SW480 (cell line): ENCODE measurements at places on chromosomes 7 and 10.
A peak's percentile ranks its signal among the peaks of the same experiment; 100 is the strongest.

DNA sequence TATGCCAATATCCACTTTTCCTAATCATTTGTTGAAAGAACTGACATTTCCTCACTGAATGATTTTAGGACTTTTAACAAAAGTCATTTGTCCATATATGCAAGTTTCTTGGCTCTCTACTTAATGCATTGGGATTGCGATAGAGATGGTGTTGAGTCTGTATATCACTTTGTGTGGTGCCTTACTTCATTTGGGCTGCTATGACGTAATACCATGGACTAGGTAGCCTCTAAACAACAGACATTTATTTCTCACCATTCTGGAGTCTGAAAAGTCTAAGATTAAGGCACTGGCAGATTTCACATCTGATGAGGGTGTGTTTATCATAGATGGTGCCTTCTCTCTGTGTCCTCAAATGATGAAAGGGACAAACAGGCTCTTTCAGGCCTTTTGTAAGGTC lies 342.6 kb downstream of the DPP6 start:
- no peak for DNase-seq

DNA sequence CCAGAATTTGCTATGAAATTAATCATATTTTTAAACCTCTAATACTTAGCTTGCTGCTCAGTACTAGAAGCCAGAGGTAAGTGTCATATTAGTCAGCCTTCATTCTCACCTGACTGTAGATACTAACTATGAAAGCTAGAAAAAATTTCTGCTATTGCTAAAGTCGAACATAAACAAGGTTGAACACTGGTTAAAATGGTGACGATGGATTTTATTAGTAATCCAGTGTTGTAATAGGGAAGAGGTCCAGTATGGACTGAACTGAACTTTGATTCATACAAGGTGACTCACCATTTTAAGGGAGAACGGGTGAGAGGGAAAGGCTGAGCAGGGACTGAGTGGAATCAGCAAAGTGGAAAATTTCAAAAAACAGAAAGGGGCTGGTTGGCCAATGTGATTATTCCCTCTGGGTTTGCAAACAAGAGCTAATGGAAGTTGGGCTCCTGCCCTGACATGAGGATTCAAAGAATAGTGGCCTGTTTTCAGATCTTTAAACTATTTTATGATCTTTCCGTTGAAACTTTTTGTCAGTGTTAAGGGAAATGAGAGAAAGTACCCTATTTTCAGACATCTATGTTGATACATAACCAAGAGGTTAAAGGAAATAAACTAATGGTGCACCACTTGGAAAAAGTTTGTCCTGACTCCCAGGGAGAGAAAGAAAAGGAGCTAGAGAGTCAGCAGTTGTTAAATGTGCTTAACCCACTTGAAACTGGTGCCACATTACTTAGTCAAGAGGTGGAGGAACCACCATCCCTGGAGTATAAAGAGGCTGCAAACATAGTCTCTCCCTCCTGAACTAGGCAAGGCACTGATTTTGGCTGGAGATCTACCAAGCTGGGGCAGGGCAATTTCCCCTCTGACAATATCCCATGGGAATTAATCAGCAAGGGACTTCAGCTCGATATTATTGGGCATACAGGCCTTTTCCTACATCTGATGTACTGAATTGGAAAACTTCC lies 15.3 kb upstream of the AKR1C1 start:
- DNase-seq, result peak; percentile 56

DNA sequence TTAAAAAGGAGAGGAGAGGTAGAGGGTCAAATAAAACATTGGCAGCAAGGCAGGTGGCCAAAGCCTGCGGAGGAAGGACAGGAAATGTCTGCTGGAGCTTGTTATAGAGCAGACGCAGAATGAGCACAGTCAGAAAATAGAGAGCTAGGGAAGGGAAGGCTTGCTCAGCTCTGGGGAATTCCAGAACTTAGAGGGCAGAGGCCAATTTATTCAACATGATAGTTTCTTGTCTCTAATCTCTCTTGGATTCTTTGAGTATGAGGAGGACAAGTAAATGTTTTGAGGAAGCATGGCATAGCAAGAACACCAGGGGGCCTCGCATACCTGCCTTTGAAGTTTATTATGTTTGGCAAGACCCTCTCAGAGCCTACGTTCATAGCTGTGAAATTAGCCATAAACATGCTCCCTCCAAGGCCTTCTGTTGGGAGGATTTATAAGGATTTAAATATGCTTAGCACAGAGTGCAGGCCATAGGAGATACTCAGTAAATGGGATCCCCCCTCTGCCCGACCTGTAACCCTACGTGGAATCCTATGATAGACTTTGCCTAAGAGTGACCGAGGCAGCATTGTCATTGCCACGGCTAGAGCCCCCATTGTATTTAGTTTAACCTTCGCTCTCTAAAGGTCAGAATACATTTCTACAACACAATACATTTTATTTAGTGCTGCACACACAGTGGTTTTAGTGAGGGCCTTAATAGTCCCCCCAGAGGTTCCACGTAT lies 293.9 kb downstream of the CCDC3 start:
- DNase-seq, result peak; percentile 46

DNA sequence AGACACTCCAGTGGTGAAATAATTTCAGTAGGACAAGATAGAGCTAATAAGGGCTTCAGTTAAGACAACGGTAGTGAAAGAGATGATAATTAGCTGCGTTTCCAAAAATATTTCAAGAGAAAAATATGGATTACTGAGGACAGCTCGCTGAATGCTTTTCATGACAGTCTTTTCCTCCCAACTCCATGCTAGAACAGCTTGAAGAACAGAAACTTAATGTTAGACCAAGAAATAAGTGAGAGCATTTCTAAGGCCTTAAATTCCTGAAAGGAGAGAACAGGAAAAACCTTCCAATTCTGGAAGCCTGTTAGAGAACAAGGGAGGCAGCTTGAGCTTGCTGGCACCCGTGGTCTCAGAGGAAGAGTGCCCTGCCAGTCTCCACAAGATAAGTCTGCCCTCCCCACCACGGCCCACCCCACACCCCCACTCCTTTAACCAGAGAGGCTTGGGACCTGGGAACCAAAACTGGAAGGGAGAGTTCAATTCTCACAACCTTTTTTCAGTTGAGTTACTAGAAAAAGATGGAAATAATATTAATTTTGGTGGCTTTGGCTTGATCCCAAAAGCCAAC lies 1148.0 kb upstream of the CELF2 start:
- no peak for DNase-seq

DNA sequence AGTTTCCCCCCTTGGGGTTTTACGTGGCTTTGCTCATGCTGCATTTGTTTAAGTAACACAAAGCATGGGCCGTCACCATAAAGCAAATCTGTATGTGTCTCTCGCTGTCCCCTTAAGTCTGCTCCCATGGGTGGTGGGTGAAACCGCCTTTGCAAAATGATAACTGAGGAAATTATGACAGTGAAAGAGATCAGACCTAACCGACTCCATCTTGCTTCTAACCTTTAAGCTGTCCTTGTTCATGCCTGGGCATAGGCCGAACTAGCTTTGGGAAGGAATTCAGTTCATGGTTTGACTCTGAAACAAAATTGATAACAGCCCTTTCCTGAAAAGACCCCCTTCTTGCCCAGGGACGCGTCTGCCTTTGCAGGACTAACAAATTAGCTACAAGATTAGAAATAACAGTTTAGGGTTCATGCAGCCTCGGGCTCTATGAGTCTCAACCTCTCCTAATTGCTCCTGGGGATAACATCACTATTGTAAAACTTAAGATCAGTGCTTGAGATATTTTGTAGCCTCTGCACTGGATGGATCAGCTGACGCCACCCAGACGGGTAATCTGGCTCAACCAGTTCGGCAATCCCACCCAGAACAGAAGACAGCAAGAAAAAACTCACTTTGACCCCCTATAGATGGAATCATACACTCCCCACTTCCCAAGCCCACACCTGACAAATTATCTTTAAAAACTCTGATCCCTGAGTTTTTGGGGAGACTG lies 623.7 kb downstream of the TYW1 start:
- DNase-seq, result no peak

DNA sequence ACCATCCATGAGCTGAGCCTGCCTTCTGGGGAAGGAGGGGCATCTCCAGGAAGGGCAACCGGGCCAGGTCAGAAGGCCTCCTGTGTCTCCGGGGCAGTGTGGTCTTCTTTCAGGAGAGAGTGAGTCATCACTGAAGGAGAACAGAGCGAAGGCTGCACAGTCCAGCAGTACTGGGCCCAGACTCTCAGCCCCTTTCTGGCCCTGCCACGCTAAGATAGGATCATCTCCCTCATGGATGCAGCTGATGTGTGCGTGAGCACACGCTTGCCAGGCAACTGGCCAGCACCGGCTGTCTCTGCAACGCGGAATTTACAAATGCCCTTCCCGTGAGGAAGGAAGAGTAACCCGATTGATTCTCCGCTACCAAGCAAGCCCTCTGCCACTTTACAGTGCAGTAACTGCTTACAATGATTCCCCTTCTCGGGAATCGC lies 328.2 kb downstream of the TNS3 start:
- peak; percentile 67 for DNase-seq

GRCh38 chr10:72074574-72075375 lies 13.6 kb downstream of the SPOCK2 start:
- no peak for DNase-seq

DNA sequence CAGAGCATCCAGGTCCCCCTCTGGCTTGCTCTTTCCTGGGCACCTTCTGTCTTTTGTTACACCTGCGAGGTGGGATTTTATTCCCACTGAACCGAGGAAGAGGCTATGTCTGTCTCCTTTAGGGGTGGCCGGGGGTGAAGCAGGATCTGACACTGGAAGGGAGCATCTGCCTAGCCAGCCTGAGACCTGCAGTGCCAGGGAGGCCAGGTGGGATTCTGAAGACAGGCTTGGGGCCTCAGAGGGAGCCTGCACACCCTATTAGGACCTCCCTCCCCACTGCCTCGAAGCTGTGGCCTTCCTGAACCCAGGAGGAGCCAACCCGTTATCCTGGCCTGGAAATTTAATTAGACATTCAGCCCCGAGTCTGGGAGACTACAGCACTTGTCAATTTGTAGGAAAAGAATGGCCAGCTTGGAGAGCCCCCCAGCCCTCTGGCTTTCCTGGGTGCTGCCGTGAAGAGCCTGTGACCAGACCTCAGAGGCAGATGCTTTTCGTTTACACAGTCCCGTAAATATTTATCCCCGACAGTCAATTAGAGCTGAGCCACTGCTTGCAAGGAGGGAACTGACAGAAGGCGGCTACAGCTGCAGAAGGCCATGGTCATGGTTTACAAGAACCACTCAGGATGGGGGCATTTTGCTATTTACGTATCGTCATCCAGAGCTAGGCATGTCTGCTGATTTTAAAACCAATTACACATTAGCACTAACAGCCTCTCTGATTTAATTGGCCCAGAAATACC lies 19.7 kb downstream of the CHAT start:
- no peak for DNase-seq

- DNase-seq, result no peak
Observed at GRCh38 chr10:22690614-22691431, 23.6 kb downstream of the PIP4K2A start.

DNA sequence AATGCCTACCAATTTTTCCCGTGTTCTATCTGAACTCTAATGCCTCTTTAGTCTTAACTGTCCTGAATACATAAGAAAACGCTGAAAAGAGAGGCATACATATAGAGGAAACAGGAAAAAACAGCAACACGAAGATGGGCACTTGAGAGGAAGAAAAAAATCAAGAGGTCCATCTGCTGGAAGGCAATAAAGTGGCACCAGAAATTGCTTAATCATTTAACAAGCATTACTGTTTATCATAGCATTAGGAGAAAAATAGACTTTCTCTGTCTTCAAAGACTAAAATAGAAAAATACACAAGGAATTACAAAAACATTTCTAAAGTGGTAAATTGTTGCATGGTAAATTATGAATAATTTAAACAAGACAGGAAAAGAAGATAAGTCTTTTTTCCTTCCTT lies 35.0 kb downstream of the NSUN6 start:
- no peak for DNase-seq

- no peak for DNase-seq
Observed at GRCh38 chr10:74824184-74824899, 2.1 kb upstream of the KAT6B start.

DNA sequence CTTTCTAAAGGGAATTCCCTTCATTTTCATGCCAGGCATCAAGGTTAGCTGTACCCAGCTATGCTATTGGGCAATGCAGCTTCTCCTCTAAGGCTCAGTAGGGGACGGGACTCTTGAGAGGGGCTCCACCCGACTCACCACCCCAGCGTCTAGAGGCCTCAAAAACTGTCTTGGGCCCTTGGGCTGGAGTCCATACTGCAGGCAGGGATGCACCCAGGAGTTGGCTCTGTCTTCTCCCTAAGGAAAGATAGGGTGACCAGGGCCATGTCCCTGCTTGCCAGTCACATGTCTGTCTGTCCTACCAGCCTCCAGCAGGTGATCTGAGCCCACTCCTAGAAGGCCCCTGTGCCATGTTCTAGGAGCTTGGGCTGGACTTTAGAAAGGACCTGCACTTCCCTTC lies 1.2 kb downstream of the OPN4 start:
- DNase-seq, result no peak

- DNase-seq, result no peak
Observed at GRCh38 chr10:96638696-96639095, 51.9 kb upstream of the TM9SF3 start.

GRCh38 chr7:157539521-157539920 lies 202.7 kb downstream of the DNAJB6 start:
- no peak for DNase-seq

GRCh38 chr10:126661841-126662515 lies 8.5 kb downstream of the C10orf90 start:
- DNase-seq, result no peak

GRCh38 chr7:112946350-112946749 lies 140.3 kb downstream of the GPR85 start:
- no peak for DNase-seq

GRCh38 chr7:51064688-51065087 lies 251.9 kb downstream of the COBL start:
- no peak for DNase-seq

DNA sequence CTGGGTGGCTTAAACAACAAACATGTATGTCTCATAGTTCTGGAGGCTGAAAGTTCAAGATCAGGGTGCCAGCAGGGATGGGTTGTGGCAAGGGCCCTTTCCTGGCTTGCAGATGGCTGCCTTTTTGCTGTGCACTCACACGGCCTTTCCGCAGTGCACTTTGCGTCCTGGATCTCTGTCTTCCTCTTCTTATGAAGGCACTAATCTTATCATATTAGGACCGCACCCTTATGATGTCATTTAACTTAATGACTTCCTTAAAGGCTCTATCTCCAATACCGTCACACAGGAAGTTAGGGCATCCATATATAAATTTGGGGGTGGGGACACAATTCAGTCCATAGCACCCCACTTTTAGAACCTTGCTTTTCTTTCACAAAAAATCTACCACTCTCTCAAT lies 255.2 kb downstream of the SNX13 start:
- DNase-seq, result no peak

DNA sequence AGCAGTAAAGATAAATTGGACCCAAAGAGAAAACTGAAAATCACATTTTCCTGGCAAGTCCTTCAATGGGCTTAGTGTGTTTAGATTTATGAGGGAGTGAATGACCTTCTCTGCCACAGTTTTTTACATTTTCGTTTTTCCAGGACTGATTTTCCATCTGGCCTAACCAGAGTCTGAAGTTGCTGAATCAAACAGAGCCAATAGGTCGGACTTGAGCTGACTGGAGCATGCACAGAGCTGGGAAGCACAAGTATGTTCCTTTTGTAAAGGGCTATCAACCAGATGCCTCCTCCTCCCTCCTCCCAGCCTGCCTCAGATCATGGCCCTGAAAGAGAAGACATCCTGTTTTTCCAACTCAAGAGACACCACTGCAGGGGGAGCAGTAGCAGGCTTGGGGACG lies 126.0 kb upstream of the ANKRD1 start:
- DNase-seq, result no peak

- no peak for DNase-seq
Observed at GRCh38 chr10:79496896-79497295, 15.4 kb upstream of the EIF5AL1 start.
